ENCODE measurements at places on chromosomes 11 and 22.

- no peak for ATAC-seq
Observed at GRCh38 chr11:71334191-71334590, 81.8 kb upstream of the SHANK2 start.

DNA sequence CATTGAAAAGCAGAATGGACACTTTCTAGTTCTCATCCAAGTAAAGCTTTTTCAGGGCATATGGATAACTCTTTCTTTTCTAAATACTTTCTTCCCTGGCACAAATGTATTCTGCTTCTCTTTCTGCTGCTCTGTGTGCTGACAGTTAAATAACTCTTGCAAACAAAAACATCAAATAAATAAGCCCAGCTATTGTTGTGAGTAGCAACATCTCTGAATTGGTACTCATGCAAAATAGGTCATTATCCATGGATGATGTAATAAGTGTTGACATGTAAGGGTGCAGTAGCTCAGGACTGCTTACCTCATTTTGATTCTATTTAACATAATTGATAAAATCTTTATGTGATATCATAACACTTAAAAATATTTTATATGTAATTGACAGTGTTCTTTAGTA lies 164.3 kb downstream of the MSANTD4 start:
- ATAC-seq = no peak

GRCh38 chr22:39707816-39708215 lies 137.3 kb downstream of the CACNA1I start:
- ATAC-seq = no peak

GRCh38 chr22:28906312-28906711 lies 22.9 kb downstream of the ZNRF3 start:
- ATAC-seq = no peak

GRCh38 chr11:66617155-66617834 lies 865 bp downstream of the RBM14 start:
- ATAC-seq = no peak

GRCh38 chr22:36544107-36544620 lies 15.2 kb upstream of the EIF3D start:
- no peak for ATAC-seq

- ATAC-seq = peak; percentile 75
Observed at GRCh38 chr11:128559496-128560103, 27.8 kb downstream of the ETS1 start.

- no peak for ATAC-seq
Observed at GRCh38 chr11:114886644-114887265, 208.4 kb downstream of the NXPE2 start.

DNA sequence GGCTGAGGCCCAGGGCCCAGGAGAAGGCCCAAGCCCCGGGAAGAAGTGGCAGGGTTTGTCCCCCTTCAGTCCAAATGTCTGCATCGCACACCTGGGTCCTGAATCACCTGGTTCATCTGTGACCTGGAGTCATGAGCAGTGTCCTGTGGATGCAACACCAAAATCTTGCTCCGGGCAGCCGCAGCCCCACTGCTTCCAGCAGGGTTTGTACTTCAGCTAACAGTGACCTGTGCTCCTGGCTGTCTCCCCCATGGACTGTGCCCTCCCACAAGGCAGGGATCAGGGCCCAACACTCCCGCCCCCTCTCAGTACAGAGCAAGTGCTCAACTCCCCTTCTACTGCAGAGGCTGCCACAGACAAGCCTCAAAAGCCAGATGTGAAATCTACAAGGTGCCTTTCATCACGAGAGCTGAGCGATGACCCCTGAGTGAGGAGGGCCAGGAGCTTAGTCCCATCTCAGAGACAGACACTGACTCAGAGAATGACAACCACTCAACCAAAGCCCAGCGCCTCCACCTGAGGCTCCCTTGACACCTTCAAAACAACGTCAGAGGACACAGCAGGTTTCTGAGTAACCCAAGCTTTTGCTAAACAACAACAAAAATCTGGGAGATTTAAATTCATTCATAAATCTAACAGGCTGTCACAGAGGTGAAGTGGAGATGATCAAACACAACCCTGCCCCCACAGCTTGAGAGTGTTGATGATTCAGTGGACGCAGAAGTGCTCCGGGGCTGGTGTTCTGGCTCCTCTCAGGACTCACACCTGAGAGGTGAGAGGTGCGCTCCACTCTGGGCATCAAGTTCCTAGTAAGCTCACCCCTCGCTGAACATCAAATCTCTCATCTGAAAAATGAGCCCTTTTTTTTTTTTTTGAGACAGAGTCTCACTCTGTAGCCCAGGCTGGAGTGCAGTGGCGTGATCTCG lies 3.4 kb downstream of the KIAA0930 start:
- no peak for ATAC-seq

DNA sequence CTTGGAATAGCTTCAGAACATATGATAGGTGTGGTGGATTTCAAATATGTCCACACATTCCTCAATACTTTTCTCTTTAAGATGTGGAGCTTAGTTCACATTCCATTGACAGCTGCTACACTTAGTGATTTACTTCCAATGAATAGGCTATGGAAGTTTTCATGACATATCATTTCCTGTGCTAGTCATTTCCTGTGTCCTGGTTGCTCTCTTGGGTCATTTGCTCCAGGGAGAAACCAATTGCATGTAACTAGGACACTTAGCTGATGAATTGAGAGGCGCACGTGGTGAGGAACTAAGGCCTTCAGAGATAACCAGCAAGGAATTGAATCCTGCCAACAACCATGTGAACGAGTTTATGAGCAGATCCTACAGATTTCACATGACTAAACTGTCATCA lies 120.9 kb downstream of the SLC17A6 start:
- no peak for ATAC-seq

DNA sequence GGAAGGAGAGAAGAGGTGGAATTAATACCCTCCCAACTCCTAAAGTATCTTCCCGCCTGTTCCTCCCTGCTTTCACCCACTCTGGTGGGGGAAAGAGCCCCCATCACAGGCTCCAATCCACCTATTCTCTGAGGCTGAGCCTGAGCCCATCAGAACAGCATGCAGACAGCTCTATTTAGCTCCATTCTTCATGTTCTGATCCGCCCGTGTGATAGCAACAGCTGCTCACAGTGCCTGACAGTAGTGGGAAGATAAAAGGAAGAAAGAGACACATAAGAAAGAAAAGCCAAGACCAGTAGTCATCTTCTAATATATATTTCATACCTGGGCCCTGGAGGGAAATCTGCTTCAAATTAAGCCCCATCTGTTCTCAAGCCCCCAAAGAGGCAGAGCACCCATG lies 80.3 kb upstream of the AKIP1 start:
- ATAC-seq = no peak

DNA sequence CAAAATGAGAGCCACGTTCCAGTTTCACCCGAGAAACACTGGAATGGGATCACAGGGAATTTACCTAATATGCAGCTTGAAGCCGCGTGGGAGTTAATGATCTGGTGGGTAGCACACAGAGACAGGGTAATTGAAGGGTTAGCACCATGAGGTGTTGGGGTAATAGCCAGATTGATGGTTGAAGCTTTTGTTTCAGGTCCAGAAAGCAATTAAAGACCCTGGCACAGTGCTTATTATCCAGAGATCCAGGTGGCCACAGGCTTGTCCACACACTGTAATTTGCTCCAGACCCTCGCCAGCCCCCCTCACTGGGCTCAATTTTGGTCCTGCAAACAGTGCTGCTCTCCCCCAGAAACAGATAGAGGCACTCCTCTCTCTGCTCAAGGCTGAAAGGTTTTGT lies 282.5 kb upstream of the ISX start:
- ATAC-seq = no peak

- ATAC-seq = no peak
Observed at GRCh38 chr11:47378836-47379170, 456 bp upstream of the SPI1 start.

GRCh38 chr22:50599816-50600455 lies 657 bp upstream of the MAPK8IP2 start:
- peak; percentile 74 for ATAC-seq

DNA sequence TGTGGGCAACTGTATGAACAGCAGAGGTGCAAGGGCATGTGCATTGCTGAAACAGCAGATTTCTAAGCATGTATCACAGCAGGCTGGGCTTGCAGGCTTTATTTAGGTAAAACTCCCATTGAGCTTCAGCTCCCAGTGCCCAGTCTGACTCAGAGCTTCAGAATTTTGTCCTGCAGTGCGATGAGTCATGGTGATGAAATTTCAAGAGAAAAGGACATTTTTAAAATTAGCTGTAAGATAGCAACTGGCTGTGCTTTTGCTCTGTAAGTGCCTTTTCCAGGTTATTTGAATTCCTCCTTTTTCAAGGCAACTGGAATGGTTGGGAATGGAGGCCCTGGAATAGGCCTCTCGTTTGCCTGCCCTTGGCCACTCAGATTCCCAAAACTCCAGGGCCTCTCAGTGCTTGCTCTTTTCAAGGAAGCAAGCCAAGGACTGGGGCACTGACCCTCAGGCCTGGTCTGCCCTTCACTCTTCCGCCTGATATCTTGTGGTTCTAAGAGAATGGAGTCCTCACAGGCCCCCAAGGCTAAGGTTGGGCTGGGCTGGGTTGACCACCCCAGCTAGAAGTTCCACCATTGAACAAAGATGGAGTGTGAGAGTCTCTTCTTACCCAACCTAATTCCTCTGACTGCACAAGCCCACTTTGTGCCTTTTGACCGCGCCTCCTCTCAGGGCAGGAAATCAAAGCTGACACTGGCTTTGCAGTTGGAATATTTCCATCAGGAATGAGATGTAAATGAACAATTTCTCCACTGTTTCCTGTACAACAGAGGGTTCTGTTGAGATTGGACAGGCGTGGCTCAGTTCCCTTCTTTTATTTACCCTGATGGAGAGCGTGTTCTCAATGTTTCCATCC lies 59.5 kb upstream of the PRSS23 start:
- no peak for ATAC-seq

DNA sequence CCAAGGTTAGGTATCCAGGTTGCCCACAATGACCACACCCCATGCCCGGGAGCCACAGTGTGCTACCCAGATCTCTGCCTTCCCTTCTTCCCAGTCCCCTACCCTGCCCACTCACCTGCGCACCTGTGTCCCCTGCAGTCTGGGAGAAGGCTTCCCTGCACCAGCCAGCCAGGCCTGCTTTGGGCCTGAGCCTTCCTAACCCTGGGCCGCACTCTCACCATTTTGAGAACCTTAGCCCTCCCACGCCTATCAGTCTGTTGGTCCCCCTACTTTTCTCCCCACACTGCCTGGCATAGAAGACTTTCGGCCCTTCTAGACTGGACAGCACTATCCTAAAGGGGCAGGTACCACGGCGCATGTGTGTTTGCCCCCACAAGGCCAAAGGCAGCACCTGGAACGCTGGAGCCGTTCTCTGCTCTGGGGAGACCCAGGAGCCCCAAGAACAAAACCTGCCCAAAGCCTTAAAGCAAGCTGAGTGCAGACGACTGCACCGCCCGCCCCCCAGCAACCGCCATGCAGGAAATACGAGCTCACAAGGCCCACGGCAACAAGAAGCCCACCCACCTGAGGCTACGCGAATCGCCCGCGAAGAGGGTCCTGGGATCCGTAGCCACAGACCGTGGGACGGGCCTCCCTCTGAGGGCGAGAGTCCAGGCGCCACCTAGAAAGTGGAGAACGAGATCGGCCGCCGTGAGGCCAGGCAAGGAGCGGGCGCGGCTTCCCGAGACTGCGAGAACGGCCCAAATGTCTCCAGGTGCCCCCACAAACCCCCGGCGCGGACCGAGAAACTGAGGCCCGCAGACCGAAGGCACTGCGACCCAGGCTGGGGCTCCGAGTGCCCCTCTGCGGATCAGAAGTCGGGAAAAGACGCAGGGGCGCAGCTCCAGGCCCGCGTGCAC lies 546 bp downstream of the GNB1L start:
- ATAC-seq = no peak

DNA sequence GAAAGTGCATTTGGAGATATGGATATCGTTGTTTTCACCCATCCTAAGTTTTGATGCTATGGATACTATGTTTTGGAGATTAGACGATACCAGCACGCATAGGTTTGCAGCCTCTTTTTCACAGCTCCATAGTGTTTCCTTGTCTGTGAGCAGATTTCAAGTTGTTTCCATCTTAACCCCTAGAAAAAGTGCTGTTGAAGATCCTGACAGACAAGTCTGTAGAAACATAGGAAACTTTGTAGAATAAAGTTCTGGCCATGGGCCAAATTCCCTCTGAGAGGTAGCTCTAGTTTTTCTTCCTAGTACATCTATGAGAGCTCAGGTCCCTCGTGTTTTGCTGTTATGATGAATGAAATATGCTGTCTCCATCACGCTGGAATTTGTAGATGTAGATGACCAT lies 32.4 kb downstream of the ST3GAL4 start:
- ATAC-seq = no peak

- no peak for ATAC-seq
Observed at GRCh38 chr22:37056246-37056645, 4.7 kb downstream of the KCTD17 start.

DNA sequence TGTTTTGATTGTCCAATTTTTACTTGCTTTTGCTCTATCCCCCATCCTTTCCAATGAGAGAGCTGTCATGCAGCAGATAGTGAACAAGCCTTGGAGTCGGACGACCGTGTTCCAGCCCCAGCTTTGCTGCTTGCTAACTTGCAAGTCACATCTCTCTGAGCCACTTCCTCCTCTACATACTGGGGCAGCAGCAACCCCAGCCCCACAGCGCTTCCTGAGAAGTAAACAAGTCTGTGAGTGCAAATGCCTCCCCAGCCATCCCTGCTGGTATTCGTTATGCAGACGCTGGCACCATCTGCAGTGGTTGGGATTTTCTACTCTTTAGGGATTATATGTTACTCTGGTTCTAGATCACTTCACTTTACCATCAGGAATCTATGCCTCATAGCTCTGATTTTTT lies 35.0 kb downstream of the TPBGL start:
- ATAC-seq = peak; percentile 85
